ENCODE measurements at places on chromosomes 7 and 10. TPM values are rescaled to one million over a fixed set of nuclear protein-coding genes. Genes with fewer than 3 reads are reported as not detected.

DNA sequence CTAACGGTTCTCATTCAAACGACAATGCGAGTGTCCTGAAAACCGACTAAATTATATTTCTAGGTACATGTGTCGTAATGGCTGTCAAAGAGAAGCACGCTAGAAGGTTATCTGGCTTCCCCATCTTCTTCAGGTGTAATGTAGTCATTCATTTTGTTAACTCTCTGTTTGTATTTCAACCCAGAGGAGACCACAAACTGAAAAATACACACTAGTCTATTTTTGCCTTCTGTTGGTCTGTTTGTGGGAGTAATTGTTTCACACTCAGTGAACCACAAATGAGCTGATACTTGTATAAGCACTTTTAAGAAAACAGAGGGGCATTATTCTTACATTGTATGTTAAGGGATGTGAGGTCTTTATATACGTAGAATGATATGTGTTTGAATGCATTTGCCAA lies 305.9 kb downstream of the GATA3 start:
- peaks cover 26% of the 10 kb centered on the region for H3K4me1 ChIP-seq
- DNase-seq: no peak
- no peak overlapping the region for H3K4me3 ChIP-seq
- peaks cover 11% of the 10 kb centered on the region for H3K27me3 ChIP-seq
- no peak overlapping the region for H3K27ac ChIP-seq
- peaks cover 14% of the 10 kb centered on the region for H3K36me3 ChIP-seq

DNA sequence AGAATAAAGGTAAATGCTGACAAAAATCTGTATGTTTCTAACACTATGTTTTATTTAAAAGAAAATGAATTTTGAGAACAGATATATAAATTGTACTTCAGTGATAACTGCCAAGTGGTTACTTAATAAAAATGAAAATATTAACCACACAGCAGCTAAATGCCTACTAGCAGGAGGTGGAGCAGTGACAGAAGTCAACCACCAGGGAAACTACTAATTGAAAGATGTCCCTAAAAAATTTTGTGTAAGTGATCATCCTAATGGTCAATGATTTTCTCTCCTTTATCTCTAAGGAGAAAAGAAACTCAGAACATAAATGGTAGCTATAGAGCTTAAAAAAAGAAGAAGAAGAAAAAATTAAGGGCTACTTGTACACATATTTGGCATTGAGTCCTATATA lies 22.9 kb downstream of the WNT16 start:
- H3K4me3 ChIP-seq: no peak overlapping the region
- no peaks in the 10 kb centered on the region for H3K27me3 ChIP-seq
- no peak overlapping the region for H3K27ac ChIP-seq
- H3K4me1 ChIP-seq: no peaks in the 10 kb centered on the region
- DNase-seq: no peak
- peaks cover 12% of the 10 kb centered on the region for H3K36me3 ChIP-seq

DNA sequence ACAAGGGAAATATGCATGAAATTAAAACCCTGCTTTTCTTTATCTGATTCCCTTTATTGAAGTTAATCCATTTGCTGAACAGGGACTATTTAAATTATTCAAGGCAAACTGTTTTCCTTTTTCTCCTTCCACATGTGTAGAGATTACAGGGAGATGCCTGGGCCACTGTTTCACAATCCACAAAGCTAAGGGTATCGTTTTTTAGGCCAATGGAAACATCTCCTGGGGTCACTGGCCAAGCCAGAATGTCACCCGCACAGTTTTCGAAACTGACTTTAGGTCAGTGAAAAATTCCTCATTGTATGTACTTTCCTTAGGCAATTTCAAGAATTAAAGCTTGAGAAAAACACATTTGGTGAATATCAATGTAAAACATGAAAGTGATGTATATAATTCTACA lies 259.2 kb upstream of the BMPER start:
- no peaks in the 10 kb centered on the region for H3K4me1 ChIP-seq
- H3K4me3 ChIP-seq: no peak overlapping the region
- no peaks in the 10 kb centered on the region for H3K27me3 ChIP-seq
- H3K36me3 ChIP-seq: no peaks in the 10 kb centered on the region
- DNase-seq: no peak

Gene CHAT
- not detected for total RNA-seq

Gene TDRD1
- 0.20 TPM for total RNA-seq

DNA sequence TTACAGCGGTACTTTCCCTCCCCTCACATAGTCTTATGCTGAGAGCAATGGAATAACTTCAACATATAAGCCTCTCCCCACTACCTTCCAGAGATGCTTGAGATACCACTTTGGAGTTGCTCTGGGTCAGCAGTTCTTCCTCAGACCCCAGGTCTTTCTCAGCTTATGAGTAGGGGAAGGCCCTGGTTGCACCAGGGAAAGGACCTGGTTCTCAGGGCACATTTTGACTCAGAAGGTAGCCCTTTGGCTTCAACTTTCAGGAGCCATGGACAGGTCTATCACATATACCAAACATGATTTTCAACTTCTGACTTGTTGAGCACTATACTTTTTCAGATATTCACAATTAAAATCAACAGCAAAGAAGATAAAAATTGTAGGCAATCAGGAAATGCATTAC lies 11.5 kb upstream of the FIGNL1 start:
- H3K27me3 ChIP-seq: peaks cover 5% of the 10 kb centered on the region
- H3K4me1 ChIP-seq: no peaks in the 10 kb centered on the region
- no peak overlapping the region for H3K4me3 ChIP-seq
- H3K36me3 ChIP-seq: no peaks in the 10 kb centered on the region

DNA sequence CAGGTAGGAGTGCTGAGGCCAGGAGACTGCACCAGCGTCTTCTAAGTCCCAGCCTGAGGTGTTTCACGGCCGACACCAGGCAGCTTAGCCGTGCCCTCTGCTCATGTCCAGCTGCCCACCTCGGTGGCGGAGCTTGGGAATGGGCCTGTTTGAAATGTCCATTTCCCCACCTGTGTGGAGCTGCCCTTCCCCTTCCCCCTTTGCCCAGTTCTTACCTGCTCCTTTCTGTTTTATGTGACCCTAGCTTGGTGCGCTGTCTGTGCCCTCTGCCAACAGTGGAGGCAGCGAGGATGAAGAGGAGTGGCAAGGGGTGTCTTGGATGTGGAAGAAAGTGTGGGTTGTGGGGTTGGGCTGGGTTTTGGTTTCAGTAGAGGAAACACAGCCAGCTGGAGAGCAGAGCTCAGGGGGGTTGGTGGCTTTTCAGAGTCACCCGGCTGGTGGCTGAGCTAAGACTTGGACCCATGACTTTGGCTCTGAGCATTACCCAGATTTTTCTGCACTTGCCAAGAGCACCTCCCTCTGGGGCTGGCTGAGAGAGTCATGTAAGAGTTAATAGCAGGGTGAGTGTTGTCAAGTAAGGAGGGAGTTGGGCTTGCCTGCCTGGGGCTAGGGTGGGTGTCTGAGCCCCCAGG lies 37.4 kb downstream of the GBX1 start:
- DNase-seq: no peak
- H3K4me1 ChIP-seq: peaks cover 4% of the 10 kb centered on the region
- no peak overlapping the region for H3K4me3 ChIP-seq
- no peaks in the 10 kb centered on the region for H3K27me3 ChIP-seq

DNA sequence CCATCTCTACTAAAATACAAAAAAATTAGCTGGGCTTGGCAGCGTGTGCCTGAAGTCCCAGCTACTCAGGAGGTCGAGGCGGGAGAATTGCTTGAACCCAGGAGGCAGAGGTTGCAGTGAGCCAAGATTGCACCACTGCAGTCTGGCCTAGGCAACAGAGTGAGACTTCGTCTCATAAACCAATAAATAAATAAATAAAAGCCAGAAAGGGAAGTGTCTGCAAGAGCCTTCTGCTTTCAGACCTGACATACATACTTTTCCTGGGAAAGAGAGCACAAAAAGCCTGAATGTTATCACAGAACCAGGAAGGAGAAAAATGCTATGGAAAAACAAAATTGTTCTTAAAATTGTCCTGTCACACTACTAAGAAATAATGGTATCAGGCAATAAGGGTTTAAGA lies 4.1 kb upstream of the KIF5B start:
- H3K36me3 ChIP-seq: peaks cover 4% of the 10 kb centered on the region
- DNase-seq: no peak
- H3K27ac ChIP-seq: no peak overlapping the region

DNA sequence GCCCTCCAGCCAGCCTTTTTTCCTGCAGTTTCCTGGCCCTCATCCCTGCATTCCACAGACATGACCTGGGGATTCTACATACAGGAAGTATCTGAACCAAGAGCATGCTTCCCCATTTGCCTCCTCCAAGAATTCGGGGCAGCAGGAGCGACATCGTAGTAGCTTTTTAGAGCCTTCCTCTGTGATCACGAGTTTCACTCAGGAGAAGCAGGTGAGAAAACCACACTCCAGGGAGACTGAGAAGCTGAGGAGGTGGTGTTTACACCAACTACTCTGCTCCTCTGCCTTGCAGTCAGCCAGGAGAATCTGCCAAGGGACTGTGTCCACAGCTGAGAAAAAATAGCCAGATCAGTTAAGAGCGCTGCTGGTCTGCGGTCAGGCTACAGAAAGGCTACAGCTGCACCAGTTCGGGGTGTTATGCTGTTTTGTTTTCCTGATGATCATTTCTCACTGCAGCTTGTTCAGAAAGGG lies 54.1 kb downstream of the HSPA12A start:
- peaks cover 22% of the 10 kb centered on the region for H3K27me3 ChIP-seq
- DNase-seq: no peak
- H3K36me3 ChIP-seq: no peaks in the 10 kb centered on the region
- no peak overlapping the region for H3K4me3 ChIP-seq

Gene TMEM176A
- total RNA-seq: 0.54 TPM

Gene MALRD1
- not detected for total RNA-seq

DNA sequence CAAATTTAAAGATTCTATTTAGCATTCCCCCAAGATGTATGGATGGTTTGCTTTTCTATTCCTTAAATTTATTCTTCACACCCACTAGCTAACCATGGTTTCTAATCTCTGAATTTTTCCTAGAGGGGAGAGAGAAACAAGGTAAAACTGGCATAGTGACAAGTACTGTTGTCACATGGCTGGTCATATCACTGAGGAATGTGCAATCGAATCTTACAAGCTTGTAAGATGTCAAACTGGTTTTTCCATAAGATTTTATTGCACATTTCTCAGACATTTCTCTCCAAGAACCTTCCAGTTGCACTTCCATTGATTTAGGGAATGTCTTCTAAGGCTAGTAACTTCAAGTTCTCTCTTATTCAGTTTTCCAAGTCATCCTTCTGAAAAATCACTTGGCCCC lies 89.8 kb downstream of the MBL2 start:
- DNase-seq: no peak
- no peak overlapping the region for H3K27ac ChIP-seq
- H3K36me3 ChIP-seq: no peaks in the 10 kb centered on the region
- peaks cover 1% of the 10 kb centered on the region for H3K4me1 ChIP-seq
- no peak overlapping the region for H3K4me3 ChIP-seq

DNA sequence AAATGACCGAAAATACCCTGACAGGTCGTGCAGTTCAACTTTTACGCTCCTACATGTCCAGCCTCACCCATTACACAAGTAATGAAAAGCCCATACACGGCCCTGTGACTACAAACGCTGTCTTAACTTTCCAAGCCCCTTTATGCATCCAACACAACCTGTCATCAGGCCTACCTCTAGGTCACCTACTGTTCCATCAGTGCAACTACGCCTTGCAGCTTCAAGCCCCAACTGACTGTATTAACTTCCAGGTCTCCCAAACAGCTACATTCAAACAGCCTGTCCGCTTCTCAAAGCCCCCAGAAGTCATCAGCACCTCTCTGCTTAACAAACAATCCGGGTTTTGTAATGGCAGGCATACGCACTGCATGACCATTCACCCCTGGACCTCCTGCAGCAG lies 19.2 kb downstream of the ZNF107 start:
- H3K4me3 ChIP-seq: no peak overlapping the region
- no peak for DNase-seq
- H3K4me1 ChIP-seq: peaks cover 22% of the 10 kb centered on the region
- H3K36me3 ChIP-seq: no peaks in the 10 kb centered on the region
- no peaks in the 10 kb centered on the region for H3K27me3 ChIP-seq
- no peak overlapping the region for H3K27ac ChIP-seq

Gene SSC4D
- 0.42 TPM for total RNA-seq

Gene MCMBP
- total RNA-seq: 75.5 TPM

- H3K27ac ChIP-seq: no peak overlapping the region
- no peaks in the 10 kb centered on the region for H3K36me3 ChIP-seq
- no peaks in the 10 kb centered on the region for H3K27me3 ChIP-seq
- no peaks in the 10 kb centered on the region for H3K4me1 ChIP-seq
- DNase-seq: no peak
These were observed 50.3 kb upstream of the RSU1 start for GRCh38 chr10:16867556-16867955.

GRCh38 chr10:132458071-132458585 lies 61.1 kb downstream of the PWWP2B start:
- no peak for DNase-seq
- H3K36me3 ChIP-seq: no peaks in the 10 kb centered on the region
- H3K4me3 ChIP-seq: no peak overlapping the region
- no peaks in the 10 kb centered on the region for H3K27me3 ChIP-seq
- H3K27ac ChIP-seq: no peak overlapping the region

DNA sequence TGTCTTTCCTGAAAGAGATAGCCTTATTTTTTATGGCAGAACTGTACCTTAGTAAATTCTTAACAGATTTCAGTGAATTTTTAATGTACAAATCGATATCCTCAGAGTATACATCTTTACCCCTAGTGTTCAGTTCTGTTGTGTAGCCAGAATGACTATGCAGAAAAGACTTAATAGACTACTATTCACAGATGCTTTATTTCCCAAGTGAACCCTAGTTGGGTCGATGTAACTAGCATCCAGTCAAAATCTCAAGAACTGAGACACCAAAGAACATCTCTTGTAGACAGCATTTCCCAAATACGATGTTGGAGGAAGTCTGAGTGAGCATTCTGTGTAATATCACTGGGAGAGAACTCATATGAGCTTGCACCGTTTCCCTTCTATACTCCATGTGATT lies 1.5 kb downstream of the AKR1C3 start:
- no peaks in the 10 kb centered on the region for H3K36me3 ChIP-seq
- H3K27me3 ChIP-seq: peaks cover 13% of the 10 kb centered on the region
- no peak overlapping the region for H3K4me3 ChIP-seq

- no peaks in the 10 kb centered on the region for H3K27me3 ChIP-seq
- no peak for DNase-seq
- no peaks in the 10 kb centered on the region for H3K4me1 ChIP-seq
- H3K27ac ChIP-seq: no peak overlapping the region
- H3K36me3 ChIP-seq: no peaks in the 10 kb centered on the region
These were observed 292.8 kb downstream of the ANKRD7 start for GRCh38 chr7:118517275-118517674.

GRCh38 chr7:2331707-2332106 lies 17.5 kb upstream of the SNX8 start:
- no peak overlapping the region for H3K4me3 ChIP-seq
- H3K36me3 ChIP-seq: no peaks in the 10 kb centered on the region
- H3K27ac ChIP-seq: no peak overlapping the region
- no peak for DNase-seq

GRCh38 chr10:30647089-30647488 lies 17.5 kb upstream of the LYZL2 start:
- H3K4me1 ChIP-seq: peaks cover 4% of the 10 kb centered on the region
- DNase-seq: no peak
- no peaks in the 10 kb centered on the region for H3K36me3 ChIP-seq
- no peak overlapping the region for H3K27ac ChIP-seq
- H3K27me3 ChIP-seq: peaks cover 33% of the 10 kb centered on the region

GRCh38 chr10:125457406-125457805 lies 225.6 kb downstream of the TEX36 start:
- DNase-seq: no peak
- H3K27me3 ChIP-seq: no peaks in the 10 kb centered on the region
- no peak overlapping the region for H3K4me3 ChIP-seq
- no peaks in the 10 kb centered on the region for H3K36me3 ChIP-seq
- no peaks in the 10 kb centered on the region for H3K4me1 ChIP-seq

Gene ASZ1
- not detected for total RNA-seq

- peaks cover 2% of the 10 kb centered on the region for H3K4me1 ChIP-seq
- no peak overlapping the region for H3K27ac ChIP-seq
- no peak for DNase-seq
- H3K4me3 ChIP-seq: no peak overlapping the region
These were observed 8.2 kb upstream of the CLEC2L start for GRCh38 chr7:139515266-139515665.
